IPS DF 6.9 (cell line): ENCODE measurements at places on chromosomes 2 and 18.

- DNase-seq = no peak
Measured at GRCh38 chr18:24326211-24326610, 71.4 kb downstream of the OSBPL1A start.

DNA sequence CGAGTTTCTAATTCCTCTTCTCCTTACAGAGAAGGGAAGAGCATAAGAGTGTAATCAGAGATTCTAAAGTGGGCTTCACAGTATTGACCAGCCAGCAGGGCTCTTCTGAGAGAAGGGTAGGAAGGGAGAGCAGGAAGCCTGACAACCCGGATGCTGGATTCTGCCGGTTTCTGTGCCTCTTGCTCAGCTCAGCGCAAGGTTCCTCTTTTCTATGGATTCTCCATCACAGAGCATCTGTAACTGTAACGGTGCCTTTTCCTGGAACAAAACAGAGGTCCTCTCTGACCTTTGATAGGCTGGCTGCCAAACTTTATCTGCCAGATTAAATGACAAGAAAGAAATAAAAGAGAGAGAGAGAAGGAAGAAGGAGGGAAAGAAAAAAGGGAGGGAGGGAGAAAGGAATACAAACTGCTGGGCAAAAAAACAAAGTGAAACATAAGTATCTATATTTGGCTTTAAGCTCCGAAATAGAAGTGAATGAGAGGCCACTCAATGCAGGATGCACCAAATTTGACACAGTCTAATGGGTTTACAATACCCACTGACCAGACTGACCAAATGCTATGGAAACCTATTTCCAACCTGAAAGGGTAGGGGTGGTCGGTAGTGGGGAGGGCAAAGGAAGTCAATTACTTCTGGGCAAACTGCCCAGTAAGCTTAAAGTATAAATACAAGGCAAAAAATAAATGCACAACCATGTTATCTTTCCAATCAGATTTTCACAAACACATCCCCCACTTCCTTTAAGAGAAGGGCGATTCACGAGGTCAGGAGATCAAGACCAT lies 59.2 kb downstream of the PIEZO2 start:
- no peak for DNase-seq

DNA sequence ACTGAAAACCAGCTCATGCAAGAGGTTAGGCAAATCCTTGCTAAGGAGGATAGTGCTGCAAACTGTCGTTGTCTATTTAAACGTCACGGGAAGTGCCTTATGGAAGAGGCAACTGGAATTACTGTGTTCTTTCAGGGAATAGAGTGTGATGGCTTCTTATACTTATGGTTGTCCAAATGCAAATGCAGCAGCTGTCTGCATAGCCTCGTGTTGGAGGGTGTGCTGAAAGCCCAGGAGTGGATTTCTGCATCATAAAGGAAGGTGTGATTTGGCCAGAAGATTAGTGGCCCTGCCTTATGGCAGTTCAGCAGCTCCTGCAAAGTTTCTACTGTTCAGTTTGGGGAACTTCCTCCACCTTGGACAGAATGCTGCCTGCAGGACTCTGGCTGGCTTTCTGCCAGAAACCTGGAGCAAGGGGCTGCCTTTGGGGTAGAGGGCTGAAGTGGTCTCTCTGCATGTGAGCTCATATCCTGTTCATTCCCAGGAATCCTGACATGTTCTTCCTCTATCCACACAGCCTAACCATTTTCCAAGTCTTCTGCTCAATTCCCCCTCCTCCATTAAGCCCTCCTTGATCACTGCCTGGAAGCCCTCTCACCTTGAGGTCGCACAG lies 321.2 kb upstream of the CXCR4 start:
- DNase-seq = no peak

GRCh38 chr2:152093464-152093863 lies 5.4 kb downstream of the CACNB4 start:
- DNase-seq = no peak

DNA sequence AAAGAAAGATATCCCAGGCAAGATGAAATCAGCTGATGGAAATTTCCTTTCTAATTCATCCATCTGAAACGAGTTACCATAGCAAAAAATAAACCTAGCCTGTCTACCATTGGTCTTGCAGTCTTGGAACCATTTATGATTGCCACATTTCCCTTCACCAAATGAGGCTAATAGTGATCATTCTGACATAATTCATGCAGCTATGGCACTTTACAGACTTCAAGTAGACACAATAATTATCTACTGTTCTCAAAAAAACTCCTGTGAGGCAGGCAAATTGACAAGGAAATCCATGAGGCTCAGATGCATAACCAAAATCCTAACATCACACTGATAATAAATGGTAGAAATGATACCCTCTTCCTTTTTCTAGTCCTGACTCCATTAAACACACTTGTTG lies 1669.7 kb upstream of the LRRTM1 start:
- no peak for DNase-seq

GRCh38 chr2:69977186-69977585 lies 15.8 kb upstream of the ASPRV1 start:
- no peak for DNase-seq

DNA sequence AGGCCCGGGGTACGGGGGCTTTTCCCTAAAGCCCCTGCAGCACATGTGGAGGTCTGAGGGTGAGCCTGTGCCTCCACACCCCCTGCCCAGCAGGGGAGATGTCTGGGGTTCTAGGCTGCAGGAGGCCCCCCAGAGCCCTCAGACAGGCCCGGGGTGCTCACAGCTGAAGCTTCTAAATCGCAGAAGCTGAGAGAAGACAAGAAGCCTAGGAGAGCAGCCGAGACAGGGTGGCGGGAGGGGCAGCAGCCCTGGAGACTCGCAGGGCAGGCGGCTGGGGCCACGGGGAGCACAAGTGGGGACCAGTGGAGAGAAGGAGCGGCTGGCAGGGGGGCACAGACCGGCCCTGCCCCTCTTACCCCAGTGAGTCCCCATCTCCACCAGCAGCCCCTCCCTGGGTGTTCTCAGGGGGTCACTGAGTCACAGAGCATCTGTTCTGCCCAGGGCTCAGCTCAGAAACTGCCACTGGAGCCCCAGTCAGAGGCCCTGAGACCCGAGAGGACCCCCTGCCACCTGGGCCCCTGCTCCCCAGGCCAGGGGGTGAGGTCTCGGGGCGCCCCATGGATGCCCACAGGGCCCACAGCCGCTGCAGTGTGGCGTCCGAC lies 26.1 kb downstream of the GPC1 start:
- DNase-seq = no peak

GRCh38 chr2:237488901-237489860 lies 2.1 kb downstream of the MLPH start:
- no peak for DNase-seq

DNA sequence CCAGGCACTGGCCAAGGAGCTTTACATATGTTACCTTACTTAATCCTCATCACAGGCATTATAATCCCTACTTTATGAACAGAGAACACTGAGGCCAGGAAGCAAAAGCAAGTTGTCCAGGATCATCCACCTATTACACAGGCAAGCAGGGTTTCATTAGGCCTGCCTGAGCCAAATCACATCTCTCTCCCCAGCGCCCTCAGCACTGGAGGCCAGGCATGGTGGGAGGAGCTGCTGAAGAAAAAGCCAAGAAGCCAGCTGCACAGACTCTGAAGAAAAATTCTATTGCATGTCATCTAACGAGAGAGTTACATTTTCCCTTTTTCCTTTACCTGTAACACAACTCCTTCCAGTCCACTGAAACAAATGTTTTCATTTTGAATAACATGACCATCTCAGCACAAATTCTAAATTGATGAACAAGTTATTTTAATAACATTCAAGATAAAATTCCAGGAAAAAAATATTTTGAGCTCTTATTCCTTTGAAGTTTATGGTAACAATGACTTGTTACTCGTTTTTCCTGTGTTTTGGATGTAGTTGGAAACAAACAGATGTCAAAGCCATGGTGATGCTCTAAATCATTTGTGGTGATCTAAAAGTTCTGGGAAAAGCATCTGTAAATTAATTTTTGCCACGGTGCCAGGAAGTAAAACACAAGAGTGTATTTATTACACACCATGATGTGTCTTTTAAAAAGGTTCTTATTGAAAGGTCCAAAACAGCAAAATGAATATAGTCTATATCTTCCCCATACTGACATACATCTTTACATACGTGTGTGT lies 139.0 kb upstream of the ITGB6 start:
- DNase-seq = no peak

DNA sequence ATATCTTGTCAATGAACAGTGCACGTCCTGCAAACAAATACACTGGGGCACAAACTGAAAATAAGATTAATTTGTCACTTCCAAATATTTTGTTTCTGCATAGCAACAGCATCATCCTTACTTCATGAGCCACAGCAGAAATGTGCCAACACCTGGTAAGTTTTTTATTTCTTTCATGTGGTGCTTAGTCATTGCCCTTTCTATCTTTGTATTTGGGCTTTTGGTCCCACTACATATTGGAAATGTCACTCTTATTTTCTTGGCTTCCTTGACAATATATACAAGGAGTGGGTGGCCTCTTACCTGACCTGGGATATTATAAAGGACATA lies 208.0 kb downstream of the RBM43 start:
- no peak for DNase-seq

- no peak for DNase-seq
Measured at GRCh38 chr18:45889419-45890064, 64.1 kb downstream of the SIGLEC15 start.

- no peak for DNase-seq
Measured at GRCh38 chr2:218332920-218333645, 23.6 kb upstream of the CATIP start.
